NCI-H187 (cell line): ENCODE measurements at places on chromosomes 6 and 20.

DNA sequence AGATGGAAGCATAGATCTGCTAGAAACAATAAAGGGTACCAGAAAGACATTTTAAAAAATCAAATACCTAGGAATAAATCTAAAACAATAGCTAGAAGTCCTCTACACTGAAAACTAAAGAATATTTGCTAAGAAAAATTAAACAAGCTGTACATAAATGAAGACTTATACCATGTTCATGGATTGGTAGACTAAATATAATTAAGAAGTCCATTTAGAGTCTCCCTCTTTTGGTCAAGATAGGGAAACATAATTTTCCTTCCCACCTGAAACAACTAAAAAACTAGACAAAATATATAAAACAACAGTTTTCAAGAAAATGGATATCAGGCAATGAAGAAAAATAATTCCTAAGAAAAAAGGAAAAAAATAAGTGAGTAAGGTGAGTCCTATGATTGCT is 120.0 kb upstream of the TAB2 start:
- no peak for DNase-seq

DNA sequence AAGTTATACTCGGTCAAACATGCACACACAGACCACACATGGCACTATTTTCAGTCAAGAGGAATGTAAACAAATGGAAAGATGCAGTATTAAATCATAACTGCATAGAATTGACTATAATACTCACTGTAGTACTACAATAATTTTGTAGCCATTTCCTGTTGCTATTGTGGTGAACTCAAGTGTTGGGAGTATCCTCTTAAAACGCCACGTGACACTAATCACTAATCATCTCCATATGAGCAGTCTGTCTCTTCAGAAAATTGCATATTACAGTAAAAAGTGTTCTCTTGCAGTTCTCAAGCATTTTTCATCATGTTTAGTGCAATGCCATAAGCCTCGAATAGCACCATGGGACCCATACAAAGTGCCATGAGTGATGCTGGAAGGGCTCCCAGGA is 258.7 kb upstream of the ID4 start:
- no peak for DNase-seq

GRCh38 chr20:3767110-3767426 is 485 bp downstream of the ADISSP start:
- DNase-seq = no peak

- no peak for DNase-seq
These were observed 4.0 kb downstream of the NUDT3 start for GRCh38 chr6:34388421-34388820.

DNA sequence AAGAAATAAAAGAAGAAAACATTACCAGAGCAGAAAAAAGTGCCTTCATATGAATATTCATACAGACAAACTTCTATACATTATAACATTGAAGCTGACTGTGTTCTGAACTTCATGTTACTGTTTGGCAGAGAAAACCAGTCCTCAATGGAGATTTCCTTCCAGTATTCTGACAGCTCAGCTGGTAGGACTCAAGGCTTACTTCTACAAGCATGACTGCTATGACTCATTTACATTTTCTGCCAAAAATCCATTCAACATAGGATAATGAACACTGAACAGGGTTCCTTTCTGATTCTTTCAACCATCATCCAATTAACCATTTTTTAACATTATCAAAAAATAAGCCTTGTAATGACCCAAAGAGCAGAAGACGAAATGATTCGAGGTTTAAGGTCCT is 25.4 kb downstream of the COL9A1 start:
- DNase-seq = no peak

DNA sequence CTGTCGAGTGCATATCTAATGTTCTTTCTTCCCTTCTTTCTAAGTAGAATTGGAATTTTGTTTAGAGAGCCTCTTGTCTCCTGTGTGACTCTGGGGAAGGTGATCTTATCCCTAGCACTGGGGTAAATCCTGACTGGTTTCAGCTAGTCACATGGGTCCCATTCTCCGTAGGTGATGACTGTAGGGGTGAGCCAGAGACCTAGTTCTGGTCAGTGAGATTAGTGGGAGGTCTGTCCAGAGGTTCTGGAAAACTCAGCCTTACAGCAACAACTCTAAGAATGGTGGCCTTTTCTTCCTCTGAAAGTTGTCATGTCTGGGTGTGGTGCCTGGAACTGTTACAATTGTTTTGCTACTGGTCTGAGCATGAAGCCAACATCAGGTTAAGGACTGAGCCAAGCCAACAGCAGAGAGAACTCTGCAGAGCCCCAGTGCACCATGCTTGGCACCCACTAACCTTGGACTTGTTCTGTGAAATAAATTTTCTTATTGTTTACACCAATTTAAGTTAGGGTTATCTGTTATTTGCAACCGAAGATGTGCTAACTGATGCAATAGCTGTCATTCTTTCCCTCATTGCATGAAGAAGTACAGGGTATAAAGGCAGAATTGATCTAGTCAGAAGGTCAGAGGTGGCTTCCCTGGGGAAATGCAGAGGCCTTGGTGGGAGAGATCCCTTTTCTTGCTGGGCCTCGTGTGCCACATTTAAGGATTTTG is 56.8 kb upstream of the TULP4 start:
- DNase-seq = no peak
